ENCODE measurements at places on chromosomes 1 and 21.

- DNase-seq = no peak
Measured at GRCh38 chr1:26794391-26794790, 6.6 kb downstream of the PIGV start.

GRCh38 chr1:58460469-58460868 lies 86.1 kb downstream of the OMA1 start:
- no peak for DNase-seq

DNA sequence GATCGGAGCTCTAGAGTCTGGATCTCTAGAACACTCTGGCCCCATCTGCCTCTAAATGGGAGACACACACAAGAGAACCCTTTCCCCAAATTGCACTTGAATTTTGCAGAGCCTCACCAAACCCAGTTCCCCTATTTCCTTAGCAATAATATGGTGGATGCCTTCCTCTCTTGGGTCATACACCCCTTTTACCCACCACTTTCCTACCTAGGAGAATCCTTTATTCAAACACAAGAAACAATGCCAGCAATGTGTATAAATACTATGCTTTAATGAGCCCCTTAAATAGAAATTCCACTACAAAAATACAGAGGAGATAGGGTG lies 760 bp upstream of the SF3B4 start:
- DNase-seq = no peak

GRCh38 chr1:226402739-226403165 lies 5.1 kb downstream of the PARP1 start:
- DNase-seq = no peak

- DNase-seq = no peak
Measured at GRCh38 chr1:233689017-233689747, 75.3 kb downstream of the KCNK1 start.

DNA sequence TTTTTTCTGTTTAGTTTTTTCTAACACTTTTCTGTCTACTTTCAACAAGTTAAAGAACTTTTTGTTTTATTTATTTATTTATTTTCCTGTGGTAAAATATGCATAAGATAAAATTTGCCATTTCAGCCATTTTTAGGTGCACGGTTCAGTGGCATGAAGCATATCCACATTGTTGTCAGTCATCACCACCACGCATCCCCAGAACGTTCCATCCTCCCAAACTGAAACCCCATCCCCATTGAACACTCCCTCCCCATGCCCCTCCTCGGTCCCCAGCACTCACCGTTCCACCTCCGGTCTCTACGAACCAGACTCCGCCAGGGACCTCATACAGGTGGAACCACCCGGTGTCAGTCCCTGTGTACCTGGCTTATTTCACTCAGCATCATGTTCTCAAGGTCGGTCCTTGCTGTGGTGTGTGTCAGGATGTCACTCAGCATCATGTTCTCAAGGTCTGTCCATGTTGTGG lies 118.1 kb downstream of the SIK1 start:
- no peak for DNase-seq

DNA sequence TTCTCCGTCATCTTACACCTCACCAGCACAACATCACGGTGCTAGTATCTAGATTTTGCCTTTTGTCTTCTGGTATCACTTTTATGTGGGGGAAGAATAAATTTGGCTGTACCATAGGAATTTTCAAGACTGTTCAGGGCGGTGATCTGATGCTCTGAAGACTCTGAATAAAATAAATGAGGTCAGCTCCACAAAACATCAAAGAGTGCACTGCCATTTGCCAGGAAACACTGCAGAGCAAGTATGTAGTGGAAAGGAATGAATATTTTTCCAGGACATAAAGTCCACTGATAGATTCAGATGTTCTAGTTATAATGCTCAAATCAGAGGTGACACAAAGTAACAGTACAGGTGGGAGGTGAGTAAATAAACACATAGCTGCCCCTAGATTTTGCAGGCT lies 56.3 kb downstream of the ZP4 start:
- DNase-seq = no peak

DNA sequence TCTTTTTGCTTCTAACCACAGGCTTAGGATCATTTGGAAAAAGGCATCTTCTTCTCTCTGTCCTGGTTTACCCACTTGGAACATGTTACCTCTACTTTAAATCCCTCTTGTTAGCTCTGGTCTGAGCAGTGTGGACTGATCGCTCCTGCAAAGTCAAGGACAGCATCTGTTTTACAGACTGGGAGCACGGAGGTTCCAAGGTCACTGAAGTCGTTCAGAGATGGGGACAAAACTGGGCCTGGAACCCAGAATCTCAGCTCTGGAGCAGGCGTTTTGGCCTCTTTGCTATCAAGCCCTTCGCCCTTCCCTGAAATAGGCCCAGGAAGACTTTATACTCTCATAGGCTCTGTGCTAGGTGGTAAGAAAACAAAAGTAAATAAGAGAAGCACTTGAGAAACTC lies 11.3 kb upstream of the MUTYH start:
- no peak for DNase-seq

- no peak for DNase-seq
Measured at GRCh38 chr1:220747437-220748088, 559 bp upstream of the MTARC2 start.

GRCh38 chr1:71785450-71785849 lies 496.9 kb downstream of the NEGR1 start:
- no peak for DNase-seq

- DNase-seq = no peak
Measured at GRCh38 chr1:84665703-84666317, 24.5 kb downstream of the SSX2IP start.

DNA sequence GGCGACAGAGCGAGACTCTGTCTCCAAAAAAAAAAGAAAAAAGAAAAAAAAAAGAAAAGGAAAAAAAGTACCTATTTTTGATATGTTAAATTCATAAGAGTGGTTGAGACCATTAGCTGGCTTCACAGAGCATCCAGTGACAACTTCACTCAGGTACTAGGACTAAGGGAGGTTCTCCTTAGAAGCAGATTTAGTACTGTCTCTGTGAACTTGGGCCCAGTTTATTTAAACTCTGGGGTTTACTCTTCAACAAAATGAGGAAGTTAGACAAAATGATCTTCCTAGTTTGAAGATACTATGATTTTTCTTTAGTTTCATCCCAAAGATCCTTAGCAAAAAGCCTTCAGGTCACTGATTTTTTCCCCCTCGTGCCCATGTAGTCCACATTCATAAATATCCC lies 21.2 kb downstream of the MACO1 start:
- DNase-seq = no peak

DNA sequence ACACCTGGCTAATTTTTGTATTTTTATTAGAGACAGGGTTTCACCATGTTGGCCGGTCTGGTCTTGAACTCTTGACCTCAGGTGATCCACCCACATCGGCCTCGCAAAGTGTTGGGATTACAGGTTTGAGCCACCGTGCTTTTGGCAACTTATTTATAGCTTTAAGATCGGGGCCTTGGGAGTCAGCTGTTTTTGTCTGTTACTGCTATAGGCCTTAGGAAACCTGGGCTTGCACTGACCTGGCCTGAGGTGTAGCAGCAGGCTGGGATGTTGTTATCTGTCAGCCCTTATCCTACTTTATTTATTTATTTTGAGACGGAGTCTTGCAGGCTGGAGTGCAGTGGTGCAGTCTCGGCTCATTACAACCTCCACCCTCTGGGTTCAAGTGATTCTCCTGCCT lies 11.4 kb downstream of the SZRD1 start:
- DNase-seq = no peak

GRCh38 chr21:41328660-41329607 lies 12.3 kb downstream of the FAM3B start:
- DNase-seq = no peak

- DNase-seq = no peak
Measured at GRCh38 chr1:201184307-201185122, 6.1 kb upstream of the IGFN1 start.

- peak; percentile 9 for DNase-seq
Measured at GRCh38 chr1:239952348-239953308, 139.1 kb upstream of the FMN2 start.

DNA sequence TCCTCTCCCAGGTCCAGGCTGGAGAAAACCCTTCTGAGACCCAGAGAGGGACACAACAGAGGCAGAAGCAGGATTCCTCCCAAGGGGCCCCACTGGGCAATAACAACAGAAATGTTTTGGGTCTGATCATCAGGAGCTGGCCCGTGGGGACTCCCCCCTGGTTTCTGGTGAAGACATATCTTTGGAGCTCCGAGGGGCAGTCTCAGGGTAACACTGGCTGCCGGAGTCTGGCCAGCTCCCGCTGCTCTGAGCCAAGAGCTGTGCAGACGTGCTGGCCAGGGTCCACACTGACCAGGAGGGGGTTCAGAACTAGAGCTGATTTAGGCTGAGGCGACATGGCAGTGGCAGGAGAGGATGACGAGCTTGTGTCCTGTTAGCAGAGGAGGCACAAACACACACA lies 13.1 kb downstream of the ECE1 start:
- DNase-seq = no peak

DNA sequence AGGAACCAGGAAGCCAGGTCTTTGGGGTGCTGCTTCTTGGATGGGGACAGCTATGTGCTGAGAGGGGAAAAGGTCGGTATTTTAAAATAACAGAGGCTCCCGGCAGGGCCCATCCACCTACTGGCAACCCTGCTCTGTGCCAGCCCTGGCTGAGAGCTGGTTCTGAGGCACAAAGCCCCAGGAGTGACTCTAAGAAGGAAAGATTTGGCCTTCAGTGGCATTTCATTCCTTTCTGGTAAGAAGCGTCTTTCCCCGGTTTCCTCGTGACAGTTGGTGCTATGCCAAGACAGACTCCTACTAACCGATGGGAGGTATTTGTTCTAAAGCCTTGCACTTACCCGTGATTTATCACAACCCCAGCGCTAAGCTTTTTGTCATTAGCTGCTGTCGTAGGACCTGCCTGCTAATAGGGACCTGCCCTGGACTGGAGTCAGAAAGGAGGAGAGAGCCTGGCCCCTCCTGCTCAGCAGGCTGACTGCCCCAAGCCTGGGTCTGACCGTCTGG lies 123.1 kb upstream of the ADAR start:
- DNase-seq = no peak

DNA sequence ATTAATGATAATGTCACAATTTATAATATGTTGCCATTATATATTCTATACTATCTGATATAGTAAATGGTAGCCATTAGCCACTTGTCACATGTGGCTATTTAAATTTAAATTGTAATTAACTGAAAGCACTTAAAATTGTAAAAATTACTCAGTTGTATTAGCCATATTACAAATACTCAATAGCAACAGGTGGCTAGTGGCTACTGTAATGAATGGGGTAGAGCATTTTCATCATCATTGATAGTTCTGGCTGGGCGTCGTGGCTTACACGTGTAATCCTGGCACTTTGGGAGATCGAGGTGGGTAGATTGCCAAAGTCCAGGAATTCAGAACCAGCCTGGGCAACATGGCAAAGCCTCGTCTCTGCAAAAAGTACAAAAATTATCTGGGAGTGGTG lies 16.5 kb downstream of the ZBTB37 start:
- DNase-seq = no peak

- DNase-seq = no peak
Measured at GRCh38 chr1:151843398-151843797, 3.8 kb upstream of the C2CD4D start.
